ENCODE measurements at places on chromosomes 4 and X. TPM values are rescaled to one million over a fixed set of nuclear protein-coding genes. Genes with fewer than 3 reads are reported as not detected.
A peak's percentile ranks its signal among the peaks of the same experiment; 100 is the strongest.

DNA sequence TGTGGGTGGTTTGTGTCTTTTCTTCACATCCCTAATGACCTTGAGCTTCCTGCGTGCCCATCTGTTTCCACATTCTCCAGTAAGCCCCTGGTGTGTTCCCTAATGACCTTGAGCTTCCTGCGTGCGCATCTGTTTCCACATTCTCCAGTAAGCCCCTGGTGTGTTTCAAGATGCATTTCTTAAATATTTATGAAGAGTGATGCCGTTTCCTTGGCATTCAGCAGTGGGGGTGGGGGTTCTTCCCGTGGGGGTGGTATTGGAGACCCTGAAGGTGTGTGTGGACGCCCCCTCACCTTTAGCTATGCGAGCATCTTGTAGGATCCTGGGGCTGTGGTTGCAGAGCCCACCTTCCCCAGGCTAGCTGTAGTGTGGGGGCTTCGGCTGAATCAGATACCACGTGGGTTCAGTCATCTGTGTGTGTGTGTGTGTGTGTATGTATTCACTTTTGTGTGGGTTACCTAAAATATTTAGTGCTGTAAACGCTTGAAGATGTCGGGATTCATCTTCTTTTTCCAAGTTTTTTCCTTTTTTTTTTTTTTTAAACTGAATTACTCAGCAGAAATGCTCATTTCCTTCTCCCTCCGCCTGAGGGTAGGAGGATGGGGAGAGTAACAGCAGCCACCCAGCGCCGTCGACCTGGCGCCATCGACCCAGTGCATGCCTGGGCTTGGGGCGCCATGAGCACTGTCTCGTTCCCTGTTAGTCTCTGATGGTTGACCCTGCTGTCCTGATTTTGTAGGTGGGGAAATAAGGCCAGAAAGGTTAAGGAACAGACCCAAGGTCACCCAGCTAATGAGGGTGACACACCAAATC is 9.9 kb downstream of the NSG1 start:
- no peak for DNase-seq

DNA sequence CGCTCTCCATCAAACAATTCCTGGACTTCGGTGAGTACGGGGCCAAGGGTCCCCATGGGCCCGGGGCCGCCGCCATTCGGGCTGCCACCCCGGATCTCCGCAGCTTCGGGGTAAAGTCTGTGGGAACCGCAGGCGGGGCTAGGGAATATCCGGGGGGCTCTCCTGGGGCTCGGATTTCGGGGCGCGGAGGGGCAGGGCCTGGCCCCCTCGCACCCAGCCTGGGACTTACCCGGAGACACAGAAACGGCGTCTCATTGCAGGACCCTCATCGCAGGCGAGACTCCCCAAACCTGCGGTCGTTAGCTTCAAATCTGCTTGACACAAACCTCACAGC is 413 bp downstream of the PDK3 start:
- DNase-seq = no peak

DNA sequence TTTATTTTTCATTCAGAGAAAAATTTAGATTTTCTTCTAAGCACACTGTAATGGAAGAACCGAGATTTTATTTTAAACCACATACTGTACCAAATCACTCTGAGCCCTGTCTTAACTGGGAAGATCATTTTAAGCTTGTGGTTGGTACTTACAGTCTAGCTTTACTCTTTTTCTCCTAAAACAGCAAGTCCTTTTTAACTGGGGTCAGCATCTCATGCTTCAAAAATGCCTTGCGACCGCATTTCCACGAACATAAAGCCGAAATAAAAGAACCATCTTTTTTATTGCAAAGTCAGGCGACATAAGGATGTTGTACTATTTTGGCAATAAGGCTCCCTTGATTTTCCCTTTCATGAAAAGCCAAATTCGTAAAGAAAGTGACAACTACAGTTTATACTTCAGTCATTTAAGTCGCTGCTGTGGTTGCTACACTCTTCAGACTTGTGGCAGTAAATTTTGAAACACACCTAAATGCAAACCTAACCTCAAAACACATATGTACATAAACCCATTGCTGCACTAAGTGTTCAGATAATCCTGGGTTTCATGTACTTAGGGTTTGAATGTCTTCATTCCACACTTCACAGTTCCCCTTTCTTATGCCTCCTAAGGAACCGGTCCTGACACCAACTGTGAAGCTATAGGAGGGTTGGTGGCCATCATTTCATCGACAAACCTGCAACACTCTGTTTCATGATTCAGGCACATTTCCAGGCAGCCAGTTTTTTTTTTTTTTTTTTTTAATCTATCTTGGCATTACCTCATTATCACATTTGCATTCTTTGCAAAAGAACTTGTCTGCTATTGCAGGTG is 3.0 kb downstream of the STOX2 start:
- no peak for DNase-seq

DNA sequence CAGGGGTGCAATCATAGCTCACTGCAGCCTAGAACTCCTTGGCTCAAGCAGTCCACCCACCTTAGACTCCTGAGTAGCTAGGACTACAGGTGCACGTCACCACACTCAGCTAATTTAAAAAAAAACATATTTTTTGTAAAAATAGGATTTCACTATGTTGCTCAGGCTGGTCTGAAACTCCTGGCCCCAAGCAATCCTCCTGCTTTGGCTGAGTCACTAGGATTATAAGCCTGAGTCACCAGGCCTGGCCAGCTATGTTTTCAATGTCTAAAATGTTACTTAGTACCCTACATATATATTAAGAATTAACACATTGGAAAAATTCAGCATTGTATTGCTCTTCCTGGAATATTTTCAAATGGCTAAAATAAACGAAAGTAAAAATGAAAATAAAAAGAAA is 37.5 kb downstream of the PNPLA4 start:
- DNase-seq = no peak

DNA sequence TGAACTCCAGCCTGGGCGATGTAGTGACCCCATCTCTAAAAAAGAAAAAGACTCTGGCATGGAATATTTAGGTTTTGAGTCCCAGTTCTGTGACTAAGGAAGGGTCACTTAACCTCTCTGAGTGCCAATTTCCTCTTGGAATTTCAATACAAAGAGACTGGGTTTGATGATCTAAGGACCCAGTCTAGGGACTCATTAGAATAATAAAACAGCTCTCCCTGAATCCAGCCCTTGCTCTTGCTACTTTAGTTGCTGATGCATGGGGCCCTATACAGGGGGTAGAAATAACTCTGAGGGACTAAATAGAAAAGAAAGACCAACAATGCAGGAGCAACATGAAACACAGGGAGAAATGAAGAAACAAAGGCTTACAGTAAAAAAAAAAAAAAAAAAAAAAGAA is 12.6 kb downstream of the C4orf54 start:
- peak; percentile 55 for DNase-seq

- DNase-seq = no peak
Measured at GRCh38 chr4:165294907-165295306, 32.6 kb upstream of the MSMO1 start.

DNA sequence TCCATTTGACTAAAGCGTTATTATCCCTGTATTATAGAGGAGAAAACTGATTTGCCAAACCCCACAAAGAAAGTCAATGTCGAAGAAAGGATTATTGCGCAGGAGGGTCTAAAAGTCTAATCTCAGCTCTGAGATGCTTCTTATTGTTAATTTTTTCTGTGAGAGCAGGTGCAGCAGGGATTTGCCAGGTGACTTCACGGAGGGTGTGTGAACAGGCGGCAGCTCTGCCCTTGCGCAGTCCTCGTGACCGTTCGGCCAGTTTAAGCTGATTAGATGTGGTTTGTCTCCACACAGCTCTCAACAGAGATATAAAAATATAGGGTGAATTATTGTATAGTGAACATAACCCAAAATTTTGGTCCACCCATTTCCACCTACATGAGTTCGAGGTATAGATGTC is 28.5 kb downstream of the TENM3 start:
- DNase-seq = no peak

DNA sequence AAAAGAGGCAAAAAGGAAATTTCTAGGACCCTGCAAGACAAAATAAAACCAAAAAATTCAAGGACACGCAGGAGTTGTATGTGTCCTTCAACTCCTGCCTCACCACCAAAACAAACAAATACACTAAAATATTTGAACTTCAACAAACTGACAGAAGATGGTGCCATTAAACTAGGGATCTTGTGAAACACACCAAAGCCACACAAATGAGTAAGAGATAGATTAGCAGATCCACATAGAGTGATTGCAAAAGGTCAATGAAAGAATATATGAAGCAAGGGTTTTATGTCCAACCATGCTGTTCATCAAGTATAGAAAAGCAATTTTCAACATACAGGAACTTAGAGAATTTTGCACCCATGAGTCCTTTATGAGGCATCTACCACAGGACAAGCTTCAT is 40.1 kb upstream of the SCML1 start:
- DNase-seq = no peak

GRCh38 chrX:19487520-19488200 is 27.6 kb downstream of the MAP3K15 start:
- DNase-seq = no peak

The FGG gene
- total RNA-seq = not detected

The HELT gene
- 0.96 TPM for total RNA-seq

The EMCN gene
- not detected for total RNA-seq

The NDP gene
- total RNA-seq = not detected
